ENCODE measurements at places on chromosomes 11 and 22.

GRCh38 chr11:93906486-93906885 is 56.1 kb upstream of the VSTM5 start:
- DNase-seq = no peak

- DNase-seq = no peak
These were observed 9.5 kb downstream of the TPST2 start for GRCh38 chr22:26580240-26580962.

DNA sequence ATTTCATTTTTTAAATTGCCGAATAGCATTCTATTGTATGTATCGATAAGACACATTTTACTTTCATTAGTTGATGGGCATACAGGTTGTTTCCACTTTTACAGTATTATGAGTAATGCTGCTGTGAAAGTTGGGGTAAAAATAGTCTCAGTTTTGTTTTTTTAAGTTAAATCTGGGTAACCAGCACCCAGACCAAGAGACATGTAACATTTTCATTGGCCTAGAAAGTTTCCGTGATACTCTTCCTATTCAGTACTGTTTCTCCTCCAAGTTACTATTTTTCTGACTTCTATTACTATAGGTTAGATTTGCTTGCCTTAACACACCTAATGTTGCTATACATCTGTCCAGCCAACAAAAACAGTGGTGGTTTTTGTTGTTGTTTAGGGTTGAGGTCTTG is 12.3 kb downstream of the IPO7 start:
- DNase-seq = no peak

DNA sequence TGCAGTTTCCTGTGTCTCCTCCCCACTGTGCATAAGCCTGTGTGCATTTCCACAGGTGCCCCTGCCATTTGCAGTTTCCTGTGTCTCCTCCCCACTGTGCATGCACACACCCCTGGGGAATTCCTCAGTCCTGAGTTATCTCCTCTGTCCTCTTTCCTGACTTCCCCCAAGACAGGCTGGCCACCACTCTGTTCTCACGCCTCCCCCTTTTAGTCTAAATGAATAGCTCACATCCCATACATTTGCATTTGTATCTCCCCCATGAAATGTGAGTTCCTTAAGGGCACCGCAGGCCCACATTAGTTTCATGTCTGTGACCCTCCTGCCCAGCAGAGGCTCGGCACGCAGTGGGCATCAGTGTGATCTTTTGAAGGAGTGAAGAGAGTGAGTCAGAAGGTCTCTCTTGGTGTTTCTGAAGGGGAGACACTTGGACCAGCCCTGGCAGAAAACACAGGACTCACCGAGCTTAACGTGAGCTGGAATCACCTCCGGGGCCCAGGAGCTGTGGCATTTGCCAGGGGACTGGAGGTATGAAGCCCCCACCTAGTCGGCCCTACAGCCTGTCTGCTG is 6.2 kb downstream of the LRRC74B start:
- no peak for DNase-seq

Measured in stimulated activated CD4-positive, alpha-beta T cell treated with anti-CD3 and anti-CD28 coated beads, Interleukin-15, amount 100 ng/mL, for 1 hour (primary cell).